ENCODE measurements at places on chromosomes 12 and 14.

DNA sequence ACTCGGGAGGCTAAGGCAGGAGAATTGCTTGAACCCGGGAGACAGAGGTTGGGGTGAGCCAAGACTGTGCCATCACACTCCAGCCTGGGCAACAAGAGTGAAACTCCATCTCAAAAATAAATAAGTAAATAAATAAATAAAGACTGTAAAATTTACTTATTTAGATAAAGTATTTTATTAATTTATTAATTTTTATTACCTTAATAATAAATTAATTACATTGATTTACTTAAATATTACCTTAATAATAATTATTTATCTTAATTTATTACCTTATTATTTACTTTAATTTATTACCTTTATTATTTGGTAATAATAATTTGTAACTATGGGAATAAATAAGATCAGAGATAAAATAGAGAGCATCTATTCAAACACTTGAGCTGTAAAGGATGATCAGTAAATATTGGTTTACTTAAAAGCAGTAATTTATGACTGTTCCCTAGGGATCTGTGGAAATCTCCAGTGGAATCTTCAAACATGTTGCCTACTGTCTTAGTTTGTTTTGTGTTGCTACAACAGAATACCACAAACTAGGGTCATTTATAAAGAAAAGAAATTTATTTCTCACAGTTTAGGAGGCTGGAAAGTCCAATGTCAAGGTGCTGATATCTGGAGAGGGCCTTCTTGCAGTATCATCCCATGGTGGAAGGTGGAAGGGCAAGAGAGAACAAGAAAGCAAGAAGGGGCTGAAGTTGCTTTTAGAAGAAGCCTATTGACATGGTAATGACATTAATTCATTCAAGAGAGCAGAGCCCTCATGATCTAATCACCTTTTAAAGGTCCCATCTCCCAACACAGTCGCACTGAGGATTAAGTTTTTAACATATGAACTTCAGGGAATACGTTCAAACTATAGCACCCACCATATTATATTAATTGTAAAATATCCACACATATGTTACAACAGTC is 37.1 kb downstream of the SOCS2 start:
- DNase-seq, result no peak

DNA sequence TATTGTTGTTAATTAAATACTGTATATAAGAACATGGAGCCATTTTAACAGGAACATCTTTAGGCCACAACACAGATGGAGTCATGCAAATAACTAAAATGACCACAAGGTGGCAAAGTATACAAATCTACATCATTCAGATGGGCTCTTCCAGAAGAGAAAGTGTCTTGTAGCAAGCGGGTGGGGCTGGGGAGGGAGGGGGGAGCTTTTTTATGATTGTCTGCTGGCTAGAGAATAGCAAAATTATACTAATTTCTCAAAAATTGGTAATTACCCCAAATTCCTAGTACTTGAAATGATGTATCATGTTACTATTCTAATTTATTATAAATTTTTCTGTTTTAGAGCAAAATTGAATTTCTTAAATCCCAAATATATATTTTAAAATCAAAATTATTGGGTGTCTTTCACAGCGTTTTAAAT is 378.7 kb downstream of the PRKD1 start:
- no peak for DNase-seq

DNA sequence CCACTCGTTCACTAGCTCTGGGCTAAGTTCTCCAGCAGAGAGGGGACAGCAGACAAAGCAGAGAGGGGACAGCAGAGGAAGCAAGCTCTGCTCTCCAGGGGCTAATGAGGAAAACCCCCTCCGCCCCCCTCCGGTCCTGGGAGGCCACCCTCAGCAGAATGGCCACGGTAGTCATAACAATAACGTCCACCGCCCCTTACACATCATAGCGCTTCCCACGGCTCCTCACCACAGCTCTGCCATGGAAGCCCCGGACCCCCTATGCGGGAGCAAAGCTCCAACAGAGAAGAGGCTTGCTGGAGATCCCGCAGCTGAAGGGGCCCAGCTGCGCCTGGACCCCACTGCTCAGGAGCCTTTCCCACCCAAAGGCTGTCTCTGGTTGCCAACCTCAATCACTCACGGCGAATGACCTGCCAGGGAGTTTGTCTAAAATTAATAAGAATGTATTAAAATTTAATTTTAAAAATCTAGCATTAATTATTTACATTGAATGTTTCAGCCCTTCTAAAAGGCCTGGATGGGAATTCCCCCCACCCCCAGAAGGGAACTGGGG is 17.4 kb downstream of the BEGAIN start:
- DNase-seq, result no peak

DNA sequence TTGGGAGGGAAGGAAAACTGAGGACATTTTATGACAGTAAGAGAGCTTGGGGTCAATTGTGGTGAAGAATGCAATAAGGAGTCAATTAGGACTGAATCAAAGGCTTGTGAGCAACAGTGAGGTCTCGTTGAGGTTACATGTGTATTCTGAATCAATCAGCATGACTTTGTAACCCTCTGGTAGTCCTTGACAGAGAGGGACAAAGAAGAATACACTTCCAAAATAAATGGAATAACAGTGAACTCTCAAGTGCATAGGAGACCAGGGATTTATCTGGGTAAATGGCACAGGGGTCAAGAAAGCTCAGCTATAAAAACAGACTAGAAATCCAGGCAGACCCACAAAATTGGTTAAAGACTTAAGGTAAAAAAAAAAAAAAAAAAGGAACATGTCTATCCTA is 85.1 kb upstream of the NAV3 start:
- DNase-seq, result no peak
